Left renal cortex interstitium (tissue), 4 donors: ENCODE measurements at places on chromosomes 5 and 9.

- no peak for DNase-seq
Measured at GRCh38 chr9:36676778-36677485, 104.2 kb downstream of the MELK start.

DNA sequence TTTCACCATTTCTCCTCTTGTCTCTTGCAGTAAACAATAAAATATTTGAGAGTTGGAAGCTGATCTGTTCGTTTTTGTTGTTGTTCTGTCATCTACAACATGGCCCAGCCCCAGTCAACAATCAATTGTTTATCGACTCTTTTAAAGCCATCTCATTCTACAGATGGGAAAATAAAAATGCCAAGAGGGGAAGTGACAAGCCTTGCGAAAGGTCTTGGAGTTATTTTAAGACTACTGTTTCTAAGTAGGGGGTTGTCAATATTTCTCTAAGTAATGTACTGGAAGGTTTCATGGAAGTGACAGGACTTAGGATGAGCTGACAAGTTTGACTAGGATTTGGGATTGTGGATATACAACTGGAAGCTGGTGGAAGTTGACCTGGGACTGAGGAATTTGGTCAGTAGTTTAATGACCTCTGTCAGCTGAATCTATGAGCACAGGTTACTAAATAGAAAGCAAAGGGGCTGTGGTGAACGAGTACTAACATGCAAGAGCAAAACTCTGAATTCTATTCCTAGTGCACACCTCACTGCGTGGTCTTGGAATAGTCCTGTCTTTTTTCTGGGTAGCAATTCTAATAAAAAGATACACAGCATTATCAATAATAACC, 57.5 kb upstream of the ADRB2 start:
- no peak for DNase-seq

DNA sequence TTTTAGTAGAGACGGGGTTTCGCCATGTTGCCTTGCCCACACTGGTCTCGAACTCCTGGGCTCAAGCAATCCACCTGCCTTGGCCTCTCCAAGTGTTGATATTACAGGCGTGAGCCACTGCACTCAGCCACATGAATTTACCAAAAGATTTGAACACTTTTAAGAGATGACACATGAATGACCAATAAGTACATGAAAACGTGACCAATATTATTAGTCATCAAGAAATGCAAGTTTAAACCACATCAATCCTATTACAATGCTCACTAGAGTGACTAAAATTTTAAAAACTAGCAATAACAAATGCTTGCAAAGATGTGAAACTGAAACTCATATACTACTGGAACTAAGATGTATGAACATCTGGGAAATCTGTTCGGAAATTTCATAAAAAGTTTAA, 54.3 kb downstream of the NR6A1 start:
- no peak for DNase-seq

GRCh38 chr5:64921386-64921785, 152.7 kb downstream of the CWC27 start:
- no peak for DNase-seq

DNA sequence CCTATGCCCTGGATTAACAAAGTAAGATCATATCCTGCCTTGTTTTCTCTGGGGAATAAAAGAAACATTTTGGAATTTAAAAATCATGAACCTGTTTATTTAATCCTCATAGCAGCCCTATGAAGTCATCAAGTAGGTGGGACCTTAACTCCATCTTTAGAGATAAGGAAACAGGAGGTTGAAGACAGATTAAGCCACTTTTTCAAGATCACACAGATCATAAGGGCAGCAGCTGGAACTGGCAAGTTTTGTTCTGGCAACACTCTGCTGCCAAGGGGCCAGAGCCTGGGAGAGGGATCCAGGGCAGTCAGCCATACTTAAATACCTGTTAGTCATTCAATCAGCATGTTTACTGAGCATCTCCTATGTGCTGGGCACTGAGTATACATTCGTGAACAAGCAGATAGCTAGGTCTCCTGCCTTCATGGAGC, 63.7 kb downstream of the SLC1A1 start:
- DNase-seq: no peak

- no peak for DNase-seq
Measured at GRCh38 chr5:107501965-107502675, 168.6 kb downstream of the EFNA5 start.

DNA sequence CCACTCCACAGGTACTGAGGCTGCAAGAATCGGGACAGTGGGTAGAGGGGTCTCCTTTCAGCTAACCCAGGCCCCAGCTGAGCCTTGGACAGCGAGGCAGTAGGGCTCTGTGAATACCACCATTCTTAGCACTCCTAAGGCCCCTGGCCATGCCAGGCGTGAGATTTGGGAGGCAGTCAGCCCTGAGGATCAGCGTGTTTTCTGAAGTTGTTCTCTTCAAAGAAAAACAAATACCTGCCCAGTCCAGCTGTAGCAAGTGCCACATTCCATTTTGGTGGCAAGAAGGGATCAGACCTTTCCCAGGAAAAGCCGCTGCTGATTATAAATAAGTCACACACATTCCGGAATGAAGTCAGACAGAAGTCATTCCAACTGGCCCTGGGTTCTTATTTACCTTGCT, 47.8 kb downstream of the RALGPS1 start:
- no peak for DNase-seq

- DNase-seq: no peak
Measured at GRCh38 chr5:21684992-21685391, 1168.2 kb downstream of the CDH12 start.

DNA sequence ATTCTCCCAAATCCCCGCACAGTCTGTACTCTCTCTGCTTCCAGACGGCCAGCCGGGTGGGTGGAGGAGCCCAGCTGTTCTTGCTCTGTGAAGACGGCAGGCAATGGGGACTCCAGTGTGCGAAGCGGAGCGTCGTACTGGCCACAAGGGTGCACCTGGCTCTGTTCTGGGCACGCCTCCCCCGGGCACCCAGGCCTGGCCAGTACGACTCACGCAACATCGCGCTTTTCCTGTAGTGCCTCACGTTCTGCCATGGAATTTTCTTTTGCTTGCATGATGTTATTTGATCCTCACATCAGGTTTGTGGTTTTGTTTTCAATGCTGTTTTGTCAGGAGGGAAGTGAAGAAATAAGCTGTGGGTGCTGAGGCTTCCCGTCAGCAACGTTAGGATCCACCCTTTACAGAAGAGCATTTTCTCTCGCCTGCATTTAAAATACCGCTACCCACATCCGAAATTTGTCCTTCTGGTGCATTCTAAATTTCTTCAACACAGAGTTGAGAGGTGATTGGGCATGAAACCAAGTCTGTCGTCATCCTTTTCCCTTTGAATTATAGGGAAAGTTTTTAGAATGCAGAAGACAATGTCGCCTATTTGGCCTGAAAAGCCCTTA, 311.7 kb downstream of the TRIM36 start:
- no peak for DNase-seq
